ENCODE measurements at places on chromosomes 1 and 21. TPM values are rescaled to one million over a fixed set of nuclear protein-coding genes. Genes with fewer than 3 reads are reported as not detected.

- H3K4me1 ChIP-seq, result peaks cover 7% of the 10 kb centered on the region
- no peaks in the 10 kb centered on the region for H3K36me3 ChIP-seq
- H3K27me3 ChIP-seq, result no peaks in the 10 kb centered on the region
- peak; percentile 26 for DNase-seq
Measured at GRCh38 chr1:204507317-204508105, 8.7 kb upstream of the MDM4 start.

Gene ATAD3C
- not detected for polyA plus RNA-seq

DNA sequence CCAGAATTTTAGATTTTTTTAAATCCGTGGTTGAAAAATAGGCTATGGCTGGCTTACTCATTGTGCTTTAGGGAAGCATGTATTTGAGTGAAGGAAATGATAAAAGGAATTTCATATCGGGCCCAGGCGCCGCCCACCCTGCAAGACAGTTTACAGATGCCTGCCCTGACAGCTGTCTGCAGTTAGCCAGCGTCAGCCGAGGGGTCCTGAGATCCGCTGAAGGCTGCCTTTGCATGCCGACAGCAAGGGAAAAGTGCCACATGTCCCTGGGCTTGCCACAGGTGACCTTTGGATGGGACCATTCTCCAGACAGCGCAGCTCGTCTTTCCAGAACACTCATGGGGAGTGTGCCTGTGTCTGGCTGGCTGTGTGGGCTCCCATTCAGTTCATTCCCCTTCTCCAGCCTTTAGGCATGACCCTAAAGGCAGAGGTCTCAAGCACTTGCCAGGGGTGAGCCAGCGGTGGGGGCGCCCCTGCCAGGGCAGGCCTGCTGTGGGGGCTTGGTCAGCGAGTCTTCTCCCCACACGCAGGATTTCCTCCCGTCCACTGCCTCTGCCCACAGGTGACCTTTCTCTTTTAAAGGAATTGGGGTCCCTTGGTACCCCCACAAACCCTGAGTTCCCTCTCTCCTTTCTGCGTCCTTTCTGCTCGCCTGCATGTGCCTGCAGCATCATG is 46.1 kb upstream of the TRAPPC10 start:
- peaks cover 11% of the 10 kb centered on the region for H3K36me3 ChIP-seq
- H3K4me1 ChIP-seq, result no peaks in the 10 kb centered on the region
- no peak overlapping the region for H3K27ac ChIP-seq
- H3K4me3 ChIP-seq, result no peak overlapping the region

DNA sequence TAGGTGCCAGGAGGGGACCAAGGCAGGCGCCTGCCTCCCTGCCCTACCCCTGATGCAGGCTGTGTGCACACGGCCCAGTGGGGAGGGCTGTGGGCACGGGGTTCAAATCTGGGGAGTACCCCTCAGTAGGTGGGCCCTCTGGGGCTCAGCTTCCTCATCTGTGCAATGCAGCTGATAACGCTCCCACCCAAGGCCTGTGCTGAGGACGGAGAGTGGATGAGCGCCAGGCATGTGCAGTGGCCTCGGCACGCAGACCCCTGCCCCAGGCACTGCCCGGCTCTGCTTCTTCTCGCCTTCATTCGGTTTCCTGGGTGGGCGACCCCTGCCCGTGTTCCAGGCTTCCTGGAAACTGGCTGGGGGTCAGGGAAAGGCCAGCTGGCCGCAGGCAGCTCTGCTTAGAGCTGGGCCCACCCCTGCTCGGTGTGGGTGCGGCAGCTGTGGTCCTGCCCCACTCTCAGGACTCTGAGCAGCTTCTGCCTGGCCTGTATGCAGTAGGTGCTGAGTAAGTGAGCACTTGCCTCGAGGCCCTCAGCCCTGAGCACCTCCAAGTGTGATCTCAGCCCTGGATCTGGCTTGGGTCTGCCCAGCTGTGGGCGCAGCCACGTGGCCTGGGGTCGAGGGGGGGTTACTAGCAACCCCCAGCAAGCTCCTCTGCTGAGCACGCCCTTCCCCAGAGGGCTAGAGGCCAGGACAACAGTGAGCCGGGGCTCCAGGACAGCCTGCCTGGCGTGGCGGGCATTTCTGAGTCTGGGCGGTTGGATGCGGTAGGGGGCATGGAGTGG is 11.9 kb upstream of the TNFRSF14 start:
- H3K36me3 ChIP-seq, result no peaks in the 10 kb centered on the region
- peak; percentile 34 for DNase-seq
- no peaks in the 10 kb centered on the region for H3K27me3 ChIP-seq
- H3K4me3 ChIP-seq, result no peak overlapping the region

- H3K36me3 ChIP-seq, result no peaks in the 10 kb centered on the region
- H3K27ac ChIP-seq, result no peak overlapping the region
- no peak for DNase-seq
Measured at GRCh38 chr21:32993894-32994293, 31.8 kb upstream of the OLIG2 start.

Gene GPR3
- 0.36 TPM for polyA plus RNA-seq

GRCh38 chr1:158564608-158565007 is 5.8 kb downstream of the OR6P1 start:
- no peak overlapping the region for H3K4me3 ChIP-seq
- H3K36me3 ChIP-seq, result no peaks in the 10 kb centered on the region
- H3K4me1 ChIP-seq, result no peaks in the 10 kb centered on the region
- H3K27me3 ChIP-seq, result no peaks in the 10 kb centered on the region
- no peak for DNase-seq

Gene LCE1D
- polyA plus RNA-seq, result not detected

GRCh38 chr1:214715126-214715525 is 112.1 kb downstream of the CENPF start:
- no peaks in the 10 kb centered on the region for H3K4me1 ChIP-seq
- DNase-seq, result no peak
- no peaks in the 10 kb centered on the region for H3K36me3 ChIP-seq
- no peaks in the 10 kb centered on the region for H3K27me3 ChIP-seq

DNA sequence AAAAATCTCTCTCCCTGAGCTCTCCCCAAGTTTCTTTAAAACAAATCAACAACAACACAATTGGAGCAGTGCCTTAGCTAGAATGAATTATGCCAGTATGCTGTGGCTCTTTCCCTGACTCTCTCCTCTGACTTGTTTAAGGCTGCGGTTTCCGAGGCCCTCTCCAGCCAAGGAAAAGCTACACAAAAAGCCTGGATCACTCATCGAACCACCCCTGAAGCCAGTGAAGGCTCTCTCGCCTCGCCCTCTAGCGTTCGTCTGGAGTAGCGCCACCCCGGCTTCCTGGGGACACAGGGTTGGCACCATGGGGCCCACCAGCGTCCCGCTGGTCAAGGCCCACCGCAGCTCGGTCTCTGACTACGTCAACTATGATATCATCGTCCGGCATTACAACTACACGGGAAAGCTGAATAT is 1.9 kb downstream of the S1PR1 start:
- H3K4me1 ChIP-seq, result peaks cover 3% of the 10 kb centered on the region
- peak; percentile 62 for DNase-seq
- H3K4me3 ChIP-seq, result peak overlapping the region; percentile 35
- peak overlapping the region; percentile 4 for H3K27ac ChIP-seq

Gene BSND
- polyA plus RNA-seq, result not detected

GRCh38 chr1:97827887-97828286 is 92.9 kb downstream of the DPYD start:
- H3K27ac ChIP-seq, result no peak overlapping the region
- H3K36me3 ChIP-seq, result no peaks in the 10 kb centered on the region
- H3K4me1 ChIP-seq, result no peaks in the 10 kb centered on the region
- H3K4me3 ChIP-seq, result no peak overlapping the region
- no peak for DNase-seq
- H3K27me3 ChIP-seq, result no peaks in the 10 kb centered on the region

- no peaks in the 10 kb centered on the region for H3K27me3 ChIP-seq
- peaks cover 15% of the 10 kb centered on the region for H3K36me3 ChIP-seq
- no peak for DNase-seq
- H3K4me3 ChIP-seq, result no peak overlapping the region
- H3K4me1 ChIP-seq, result no peaks in the 10 kb centered on the region
- no peak overlapping the region for H3K27ac ChIP-seq
Measured at GRCh38 chr1:233261695-233262094, 33.8 kb downstream of the PCNX2 start.

DNA sequence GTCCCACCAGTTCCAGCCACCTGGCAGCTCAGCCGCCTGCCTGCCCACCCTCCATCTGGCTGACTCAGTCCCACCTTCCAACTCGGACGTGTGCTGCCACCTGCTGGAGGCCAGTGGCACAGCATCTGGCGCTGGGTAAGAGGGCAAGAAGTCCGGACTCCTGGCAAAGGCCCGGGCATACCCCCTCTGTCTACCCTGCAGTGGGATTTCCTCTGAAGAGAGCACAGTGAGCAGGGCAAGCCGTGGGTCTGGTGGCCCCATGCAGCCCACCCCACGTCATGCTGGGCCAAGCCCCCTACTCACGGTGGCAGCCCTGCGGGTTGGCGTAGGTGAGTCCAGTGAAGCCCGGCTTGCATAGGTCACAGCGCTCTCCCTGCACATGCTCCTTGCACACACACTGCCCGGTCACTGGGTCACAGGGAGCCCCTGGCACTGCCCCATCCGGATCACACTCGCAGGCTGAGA is 24.5 kb downstream of the LAMB3 start:
- no peak overlapping the region for H3K4me3 ChIP-seq
- H3K36me3 ChIP-seq, result peaks cover 24% of the 10 kb centered on the region
- no peaks in the 10 kb centered on the region for H3K27me3 ChIP-seq
- DNase-seq, result peak; percentile 66
- no peak overlapping the region for H3K27ac ChIP-seq
- no peaks in the 10 kb centered on the region for H3K4me1 ChIP-seq

Gene OR2L5
- polyA plus RNA-seq, result not detected

- H3K27me3 ChIP-seq, result no peaks in the 10 kb centered on the region
- no peak for DNase-seq
- no peaks in the 10 kb centered on the region for H3K36me3 ChIP-seq
- no peak overlapping the region for H3K27ac ChIP-seq
- peaks cover 3% of the 10 kb centered on the region for H3K4me1 ChIP-seq
Measured at GRCh38 chr1:50724626-50725286, 235.3 kb downstream of the FAF1 start.

DNA sequence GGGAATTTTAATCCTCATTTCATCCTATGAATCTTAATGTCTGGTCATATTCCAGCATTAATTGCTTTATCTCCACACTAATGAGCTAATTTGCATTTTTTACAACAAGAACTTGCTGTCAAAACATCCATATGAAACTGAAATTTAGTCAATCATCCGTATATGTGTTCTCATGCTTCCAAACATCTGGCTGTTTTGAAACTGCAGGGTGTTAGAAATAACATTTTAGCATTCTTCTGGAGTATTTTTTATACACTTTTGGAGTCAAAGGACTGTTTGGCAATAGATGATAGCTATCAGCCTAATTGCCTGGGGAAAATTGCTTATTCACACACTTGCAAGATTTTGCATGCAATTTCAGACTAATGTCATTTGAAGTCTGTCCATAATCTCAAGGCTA is 1639.3 kb downstream of the KCNT2 start:
- no peak for DNase-seq
- H3K27me3 ChIP-seq, result no peaks in the 10 kb centered on the region
- H3K27ac ChIP-seq, result no peak overlapping the region
- H3K36me3 ChIP-seq, result no peaks in the 10 kb centered on the region

GRCh38 chr1:213829780-213830179 is 158.0 kb upstream of the PROX1 start:
- H3K27ac ChIP-seq, result no peak overlapping the region
- H3K27me3 ChIP-seq, result no peaks in the 10 kb centered on the region
- no peak overlapping the region for H3K4me3 ChIP-seq
- no peaks in the 10 kb centered on the region for H3K4me1 ChIP-seq
- no peak for DNase-seq

Gene S100A8
- 51.4 TPM for polyA plus RNA-seq

Gene LDLRAP1
- 13.0 TPM for polyA plus RNA-seq

- no peaks in the 10 kb centered on the region for H3K27me3 ChIP-seq
- H3K4me1 ChIP-seq, result no peaks in the 10 kb centered on the region
- no peak overlapping the region for H3K27ac ChIP-seq
- no peak overlapping the region for H3K4me3 ChIP-seq
- H3K36me3 ChIP-seq, result no peaks in the 10 kb centered on the region
Measured at GRCh38 chr1:57908147-57908890, 484.5 kb upstream of the DAB1 start.

GRCh38 chr1:24735509-24736375 is 9.5 kb upstream of the CLIC4 start:
- H3K27me3 ChIP-seq, result no peaks in the 10 kb centered on the region
- no peak overlapping the region for H3K27ac ChIP-seq
- no peak for DNase-seq
- no peaks in the 10 kb centered on the region for H3K36me3 ChIP-seq
- H3K4me3 ChIP-seq, result no peak overlapping the region

- no peak for DNase-seq
- H3K4me1 ChIP-seq, result no peaks in the 10 kb centered on the region
- H3K27ac ChIP-seq, result no peak overlapping the region
- no peaks in the 10 kb centered on the region for H3K36me3 ChIP-seq
- H3K4me3 ChIP-seq, result no peak overlapping the region
- H3K27me3 ChIP-seq, result no peaks in the 10 kb centered on the region
Measured at GRCh38 chr1:147794570-147794969, 34.2 kb upstream of the GJA5 start.

Gene RGSL1
- not detected for polyA plus RNA-seq

Gene OR2T35
- polyA plus RNA-seq, result not detected

GRCh38 chr1:189623336-189623735 is 854.3 kb downstream of the BRINP3 start:
- no peaks in the 10 kb centered on the region for H3K4me1 ChIP-seq
- H3K4me3 ChIP-seq, result no peak overlapping the region
- no peaks in the 10 kb centered on the region for H3K27me3 ChIP-seq
- H3K27ac ChIP-seq, result no peak overlapping the region
- no peak for DNase-seq
